Bronchus fibroblast of lung (primary cell): ENCODE measurements at places on chromosomes 11 and 22. TPM values are rescaled to one million over a fixed set of nuclear protein-coding genes. Genes with fewer than 3 reads are reported as not detected.

SLC25A45 gene
- 0.67 and 0.74 TPM in 2 replicates for total RNA-seq

OR4A16 gene
- total RNA-seq: not detected in 2 replicates

APOL3 gene
- 3.1 and 3.9 TPM in 2 replicates for total RNA-seq

SIRT3 gene
- total RNA-seq: 12.8 and 14.6 TPM in 2 replicates

RHOD gene
- 12.4 and 17.1 TPM in 2 replicates for total RNA-seq

CHADL gene
- 0.34 and 0.45 TPM in 2 replicates for total RNA-seq

CYTH4 gene
- 0.15 and 0.17 TPM in 2 replicates for total RNA-seq

INS gene
- total RNA-seq: not detected in 2 replicates

RNF215 gene
- total RNA-seq: 16.6 and 18.8 TPM in 2 replicates

SLC16A8 gene
- total RNA-seq: 0.17 TPM in 1 of 2 replicates, not detected in the other

DKK3 gene
- total RNA-seq: 168 and 171 TPM in 2 replicates

TMEM151A gene
- total RNA-seq: 0.17 and 0.30 TPM in 2 replicates

TMEM179B gene
- total RNA-seq: 57.7 and 59.3 TPM in 2 replicates
